ENCODE measurements at places on chromosomes 11 and 22.

GRCh38 chr22:47174671-47175112, 412.2 kb downstream of the TBC1D22A start:
- DNase-seq = no peak

DNA sequence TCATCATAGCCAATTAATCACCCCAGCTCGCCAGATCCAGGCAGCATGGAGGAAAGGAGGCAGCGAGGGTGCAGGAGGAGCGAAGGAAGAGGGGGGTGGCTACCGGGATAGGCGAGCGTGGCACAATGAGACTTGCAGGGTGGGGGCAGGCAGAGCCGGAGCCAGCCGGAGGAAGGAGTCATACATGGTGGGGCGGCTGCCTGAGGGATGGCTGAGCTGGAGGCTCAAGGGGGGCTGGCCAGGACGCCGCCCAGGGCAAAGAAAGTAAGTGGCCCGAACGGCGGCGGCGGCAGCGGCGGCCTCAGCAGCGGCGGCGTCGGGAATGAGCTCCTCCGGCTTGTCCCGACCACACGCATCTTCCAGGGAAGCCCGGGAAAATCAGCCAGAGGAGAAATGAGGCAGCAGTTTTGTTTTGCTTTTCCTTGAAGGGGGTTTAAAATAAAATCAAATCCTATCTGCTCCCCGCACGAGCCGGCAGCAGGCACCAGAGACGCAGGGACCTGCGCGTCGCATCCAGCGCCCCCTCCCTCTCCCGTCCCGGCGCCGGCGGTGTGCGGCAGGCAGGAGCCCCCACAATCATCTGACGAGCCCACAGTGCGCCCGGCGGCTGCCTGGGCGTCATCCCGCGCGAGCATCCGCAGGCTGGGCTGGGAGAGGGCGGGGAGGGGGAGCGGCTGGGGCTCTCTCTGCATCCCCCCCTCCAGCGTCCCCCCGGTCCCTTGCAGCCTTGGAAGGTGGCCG, 263.6 kb downstream of the CTTN start:
- no peak for DNase-seq

- no peak for DNase-seq
These were observed 108.9 kb downstream of the SGSM3 start for GRCh38 chr22:40479126-40479800.

GRCh38 chr11:72234514-72234830, 9.5 kb downstream of the PHOX2A start:
- DNase-seq = no peak

DNA sequence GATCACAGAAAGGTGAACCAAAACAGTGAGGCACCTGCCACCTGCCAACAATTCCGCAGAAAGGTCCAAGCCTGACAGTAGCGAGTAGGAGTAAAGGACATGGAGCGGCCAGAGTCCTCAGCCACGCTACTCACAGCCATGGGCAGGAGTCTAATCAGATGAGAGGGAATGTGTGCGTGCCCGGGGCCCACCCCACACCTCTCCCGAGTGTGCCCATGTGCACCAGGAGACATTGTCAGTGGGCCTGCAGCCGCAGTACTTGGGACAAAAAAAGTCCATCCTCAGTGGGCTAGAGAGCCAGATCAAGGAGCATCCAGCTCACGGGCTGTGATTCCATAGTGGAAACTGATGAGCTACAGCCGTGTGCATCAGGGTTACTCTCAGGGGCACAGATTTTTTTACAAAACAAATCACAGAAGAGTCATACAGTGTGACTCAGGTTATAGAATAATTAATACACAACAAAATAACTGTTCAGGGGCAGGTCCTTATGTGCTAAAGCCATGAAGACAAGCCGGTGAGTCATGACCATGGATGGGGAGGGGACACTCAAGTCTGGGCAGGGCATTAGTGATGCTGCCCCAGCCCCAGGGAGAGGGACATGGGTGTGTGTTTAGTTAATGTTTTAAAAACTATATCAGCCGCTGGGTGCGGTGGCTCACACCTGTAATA, 12.0 kb downstream of the SART1 start:
- DNase-seq = no peak

GRCh38 chr11:111417766-111418435, 38.8 kb upstream of the POU2AF1 start:
- no peak for DNase-seq

DNA sequence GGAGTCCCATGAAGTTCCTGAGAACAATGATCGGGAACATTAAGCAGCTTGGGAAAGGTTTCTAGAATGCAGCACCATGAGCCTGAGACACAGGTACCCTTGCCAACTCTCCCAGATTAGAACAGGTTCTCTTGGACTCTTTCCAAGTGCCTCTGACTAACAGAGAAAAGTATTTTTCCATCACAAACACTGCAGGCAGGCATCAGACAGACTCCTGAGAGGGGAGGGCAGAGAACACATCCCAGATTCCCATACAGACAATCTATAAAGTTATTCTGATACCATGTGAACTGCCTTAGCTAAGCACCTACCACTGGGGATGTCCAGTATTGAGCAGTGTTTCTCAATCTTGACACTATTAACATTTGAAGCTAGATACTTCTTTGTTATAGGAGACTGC, 27.3 kb downstream of the SERGEF start:
- no peak for DNase-seq

DNA sequence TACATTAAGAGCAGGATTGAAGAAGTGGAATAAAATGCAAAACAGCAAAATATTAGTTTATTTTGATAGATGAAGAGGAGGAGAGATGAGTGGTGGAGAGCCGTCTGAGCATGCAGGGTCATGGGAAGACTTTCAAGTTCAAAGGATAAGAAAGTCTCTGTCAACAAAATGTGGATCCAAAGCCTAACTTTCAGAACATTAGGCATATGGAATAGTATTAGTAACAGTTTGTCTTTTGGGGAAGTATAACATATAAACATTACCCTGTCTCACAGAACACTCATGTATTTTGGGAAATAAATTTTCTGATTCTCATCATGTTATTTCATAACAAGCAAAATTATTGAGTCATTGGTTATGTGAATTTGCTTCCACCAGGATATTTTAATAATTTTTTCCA, 104.3 kb upstream of the CEP126 start:
- DNase-seq = no peak

DNA sequence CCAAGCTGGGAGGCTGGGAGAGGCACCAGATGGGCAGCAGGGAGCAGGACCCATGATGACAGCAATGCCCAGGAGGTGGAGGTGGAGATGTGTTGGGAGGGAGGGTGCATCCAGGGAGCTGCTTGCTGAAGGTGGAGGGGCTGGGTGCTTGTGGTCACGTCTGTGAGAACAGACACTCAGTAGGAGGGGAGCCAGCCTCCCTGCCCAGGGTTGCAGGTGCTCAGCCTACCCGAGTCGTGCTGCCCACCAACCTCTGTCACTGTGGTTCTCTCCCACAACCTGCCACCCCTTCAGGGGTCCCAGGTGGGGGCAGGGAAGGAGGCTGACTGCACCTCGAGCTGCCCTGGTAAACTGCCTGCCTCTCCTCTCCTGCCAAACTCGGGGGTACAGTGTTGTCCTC, 5.5 kb downstream of the PRDX5 start:
- DNase-seq = no peak

DNA sequence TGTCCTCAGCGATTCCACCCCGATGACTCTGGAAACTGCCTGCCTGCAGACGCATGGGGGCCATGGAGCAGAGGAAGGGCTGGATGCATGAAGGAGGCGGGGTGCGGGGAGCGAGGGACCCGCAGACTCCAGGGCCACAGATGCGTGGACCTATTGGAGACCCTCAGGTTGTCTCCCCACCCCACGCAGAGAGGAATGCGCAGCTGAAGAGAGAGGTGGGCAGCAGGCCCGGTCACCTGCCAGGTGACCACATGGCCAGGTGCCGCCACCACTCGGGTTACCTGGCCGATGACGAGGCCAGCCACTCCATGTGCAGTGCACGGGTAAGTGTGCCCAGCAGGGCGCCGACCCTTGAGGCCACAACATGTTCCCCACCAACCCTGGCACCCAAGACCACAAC, 371 bp downstream of the CCDC116 start:
- no peak for DNase-seq

GRCh38 chr22:29912605-29913398, 29.8 kb downstream of the MTMR3 start:
- no peak for DNase-seq
